Calu3 (cell line): ENCODE measurements at places on chromosomes 1 and 21. TPM values are rescaled to one million over a fixed set of nuclear protein-coding genes. Genes with fewer than 3 reads are reported as not detected.

FAM151A gene
- total RNA-seq = not detected in 2 replicates

EDARADD gene
- total RNA-seq = 0.19 TPM in 1 of 2 replicates, not detected in the other

CAPN9 gene
- not detected in 2 replicates for total RNA-seq

ILDR2 gene
- 0.91 and 1.9 TPM in 2 replicates for total RNA-seq

AMIGO1 gene
- total RNA-seq = 1.3 and 1.5 TPM in 2 replicates

SORT1 gene
- total RNA-seq = 46.3 and 68.2 TPM in 2 replicates

TBX19 gene
- 3.3 and 3.5 TPM in 2 replicates for total RNA-seq

AURKAIP1 gene
- 98.9 and 107 TPM in 2 replicates for total RNA-seq

PRAMEF12 gene
- not detected in 2 replicates for total RNA-seq

GPBP1L1 gene
- total RNA-seq = 117 and 127 TPM in 2 replicates

ADCY10 gene
- total RNA-seq = 0.31 and 0.91 TPM in 2 replicates

ARMH1 gene
- total RNA-seq = 4.7 and 5.8 TPM in 2 replicates

ALPL gene
- total RNA-seq = 0.31 and 0.93 TPM in 2 replicates

CCDC181 gene
- 0.64 and 0.71 TPM in 2 replicates for total RNA-seq

GUCA2A gene
- total RNA-seq = not detected in 2 replicates

VAMP3 gene
- 57.8 and 65.9 TPM in 2 replicates for total RNA-seq

RSPH1 gene
- 2.2 and 3.3 TPM in 2 replicates for total RNA-seq

PTGFRN gene
- 29.4 and 44.6 TPM in 2 replicates for total RNA-seq

RNF186 gene
- not detected in 2 replicates for total RNA-seq

OTUD3 gene
- total RNA-seq = 7.4 and 14.7 TPM in 2 replicates

TMEM200B gene
- total RNA-seq = 0.15 TPM in 1 of 2 replicates, not detected in the other

FABP3 gene
- total RNA-seq = not detected in 2 replicates

HES5 gene
- total RNA-seq = not detected in 2 replicates

ANKRD35 gene
- 0.22 TPM in 1 of 2 replicates, not detected in the other for total RNA-seq

LAMC2 gene
- total RNA-seq = 498 and 642 TPM in 2 replicates

SIM2 gene
- total RNA-seq = 15.1 and 15.4 TPM in 2 replicates

LRRC8D gene
- total RNA-seq = 22.3 and 27.8 TPM in 2 replicates

SNX27 gene
- total RNA-seq = 52.4 and 57.1 TPM in 2 replicates

OR2L13 gene
- not detected in 2 replicates for total RNA-seq

GPR25 gene
- total RNA-seq = not detected in 2 replicates
